SJSA1 (cell line): ENCODE measurements at places on chromosomes 1 and 21. TPM values are rescaled to one million over a fixed set of nuclear protein-coding genes. Genes with fewer than 3 reads are reported as not detected.
A peak's percentile ranks its signal among the peaks of the same experiment; 100 is the strongest.

The LHX4 gene
- total RNA-seq, result 4.6 and 6.4 TPM in 2 replicates

DNA sequence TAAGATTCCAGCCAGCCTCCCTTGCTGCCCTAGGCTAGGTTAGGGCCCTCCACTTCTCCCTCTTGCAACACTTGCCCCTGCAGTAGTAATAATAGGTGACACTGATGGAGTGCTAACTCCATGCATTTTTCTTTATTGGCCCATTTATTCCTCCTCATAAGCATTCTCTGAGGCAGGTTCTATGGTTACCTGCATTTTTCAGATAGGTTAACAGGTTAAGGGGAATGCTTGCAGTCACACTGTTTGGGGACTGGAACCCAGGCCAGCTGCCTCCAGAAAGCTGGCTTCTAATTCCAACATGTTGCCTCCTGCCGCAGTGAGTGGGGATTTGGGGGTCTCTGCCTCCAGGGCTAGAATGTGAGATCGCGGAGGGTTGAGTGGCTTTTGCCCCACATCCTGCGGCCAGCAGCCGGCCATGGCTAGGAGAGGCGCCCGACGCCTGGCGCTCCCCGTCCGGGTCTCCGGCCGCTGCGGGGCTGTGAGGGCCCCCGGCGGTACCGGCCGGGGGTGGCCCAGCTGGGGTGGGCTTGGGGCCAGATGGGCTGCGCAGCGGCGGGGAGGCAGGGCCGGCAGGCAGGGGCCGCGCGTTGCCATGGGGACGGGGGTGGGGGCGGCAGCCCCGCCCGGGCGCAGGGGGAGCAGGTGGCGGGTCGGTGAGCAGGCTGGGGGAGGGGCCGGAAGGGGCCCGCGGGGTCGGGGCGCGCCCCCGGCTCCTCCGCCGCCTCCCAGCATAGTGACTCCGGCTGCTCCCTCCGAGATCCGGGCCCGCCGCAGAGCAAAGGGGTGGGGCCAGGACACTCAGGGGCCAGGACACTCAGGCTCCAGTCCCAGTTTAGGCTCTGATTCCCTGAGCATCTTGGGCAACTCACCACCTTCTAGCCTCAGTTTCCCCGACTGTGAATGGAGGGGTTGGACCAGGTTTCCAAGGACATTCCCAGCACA is 68.4 kb upstream of the SSBP3 start:
- no peak for DNase-seq
- no peaks in the 10 kb centered on the region for H3K36me3 ChIP-seq
- H3K27ac ChIP-seq, result no peak overlapping the region
- H3K4me1 ChIP-seq, result no peaks in the 10 kb centered on the region
- H3K4me3 ChIP-seq, result no peak overlapping the region
- H3K27me3 ChIP-seq, result peaks cover 8% of the 10 kb centered on the region; the same call in 1 of the 2 replicates

GRCh38 chr1:226064816-226065248 is 2.3 kb downstream of the H3-3A start:
- peaks cover 68% of the 10 kb centered on the region for H3K36me3 ChIP-seq
- DNase-seq, result peak; percentile 63
- no peak overlapping the region for H3K27ac ChIP-seq
- peak overlapping the region; percentile 98 for H3K4me3 ChIP-seq

DNA sequence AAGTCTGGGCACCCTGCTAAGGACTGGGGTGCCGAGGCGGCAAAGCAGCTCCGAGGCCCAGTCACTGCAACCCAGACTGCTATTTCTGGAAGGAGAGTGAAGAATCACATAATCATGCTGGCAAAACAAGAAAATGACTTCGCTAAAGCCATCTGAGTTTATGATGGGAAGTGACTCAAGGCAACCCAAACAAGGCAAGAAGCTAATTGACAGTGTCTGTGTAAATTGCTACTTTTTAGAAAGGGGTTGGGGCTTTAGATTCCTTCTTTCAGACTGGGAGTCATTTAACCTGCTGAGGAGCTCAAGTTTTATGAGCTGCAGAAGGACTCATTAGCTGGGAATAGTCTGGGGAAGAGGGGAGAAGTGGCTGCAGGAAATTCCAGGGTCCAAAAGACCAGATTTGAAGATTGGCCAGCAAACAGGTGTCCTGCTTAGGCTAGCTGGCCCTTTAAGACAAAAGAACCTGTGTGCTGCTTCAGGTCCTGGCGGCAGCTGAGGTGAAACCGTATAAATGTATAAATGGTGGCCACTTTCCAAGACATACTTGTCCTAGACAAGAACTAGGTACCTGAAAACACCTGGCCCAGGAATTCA is 28.1 kb downstream of the TSHB start:
- H3K4me1 ChIP-seq, result peaks cover 43% of the 10 kb centered on the region
- H3K27me3 ChIP-seq, result no peaks in the 10 kb centered on the region
- DNase-seq, result no peak
- H3K36me3 ChIP-seq, result peaks cover 5% of the 10 kb centered on the region; the same call in 1 of the 2 replicates

DNA sequence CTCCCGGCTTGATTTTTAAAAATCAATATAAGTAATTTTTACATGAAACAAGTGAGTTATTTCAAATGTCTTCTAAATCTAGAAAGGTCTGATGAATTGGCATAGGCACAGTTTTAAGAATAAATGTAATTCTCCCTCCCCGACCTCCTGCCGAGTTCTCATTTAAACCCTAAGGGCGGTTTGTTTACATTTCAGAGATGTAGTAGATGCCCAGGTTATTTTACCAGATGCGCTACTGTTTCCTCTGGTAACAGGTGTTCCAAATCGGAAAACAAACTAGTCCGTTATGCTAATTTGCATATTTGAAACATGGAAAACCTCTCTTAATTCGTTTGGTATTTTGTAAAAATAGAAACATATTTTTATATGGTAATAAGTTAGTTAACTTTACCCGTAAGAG is 53.8 kb upstream of the CFAP126 start:
- H3K4me1 ChIP-seq, result no peaks in the 10 kb centered on the region; the same call in 1 of the 2 replicates
- H3K27ac ChIP-seq, result no peak overlapping the region
- H3K4me3 ChIP-seq, result no peak overlapping the region
- DNase-seq, result no peak

DNA sequence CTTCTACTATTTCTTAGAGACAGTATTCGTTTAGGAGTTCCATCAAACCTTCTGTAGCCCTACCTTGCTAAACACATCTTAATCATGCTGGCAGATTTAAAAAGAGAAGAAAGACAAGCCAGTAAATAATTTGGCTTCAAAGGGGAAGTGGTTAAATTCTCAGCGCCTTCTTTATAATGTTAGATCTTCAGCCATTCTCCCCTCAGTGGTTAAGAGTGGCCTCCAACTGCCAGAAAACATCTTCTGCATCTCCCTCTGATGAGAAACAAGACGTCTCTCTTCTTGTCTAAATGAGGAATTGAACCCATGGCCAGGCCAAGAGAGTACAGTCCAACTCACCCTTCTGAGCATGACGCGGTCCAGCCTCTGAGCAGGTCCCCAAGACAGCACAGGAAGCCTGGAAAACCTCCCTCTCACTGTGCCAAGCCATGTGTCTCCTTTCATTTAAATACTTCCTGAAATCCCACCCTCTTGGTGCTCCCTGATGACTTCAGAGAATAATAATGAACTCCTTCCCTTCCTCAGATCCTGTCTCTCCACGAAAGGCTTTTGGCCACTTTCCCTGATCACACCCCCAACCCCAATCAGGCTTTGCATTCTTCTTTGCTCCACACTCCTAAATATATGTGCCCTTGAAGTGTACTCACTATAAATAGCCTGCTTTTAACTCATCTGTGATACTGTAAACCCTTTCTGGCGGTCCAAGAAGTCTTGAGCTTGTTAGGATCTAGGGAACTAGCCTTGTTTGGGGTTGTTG is 16.4 kb upstream of the LRRC52 start:
- H3K27ac ChIP-seq, result no peak overlapping the region
- H3K4me3 ChIP-seq, result no peak overlapping the region
- no peak for DNase-seq

DNA sequence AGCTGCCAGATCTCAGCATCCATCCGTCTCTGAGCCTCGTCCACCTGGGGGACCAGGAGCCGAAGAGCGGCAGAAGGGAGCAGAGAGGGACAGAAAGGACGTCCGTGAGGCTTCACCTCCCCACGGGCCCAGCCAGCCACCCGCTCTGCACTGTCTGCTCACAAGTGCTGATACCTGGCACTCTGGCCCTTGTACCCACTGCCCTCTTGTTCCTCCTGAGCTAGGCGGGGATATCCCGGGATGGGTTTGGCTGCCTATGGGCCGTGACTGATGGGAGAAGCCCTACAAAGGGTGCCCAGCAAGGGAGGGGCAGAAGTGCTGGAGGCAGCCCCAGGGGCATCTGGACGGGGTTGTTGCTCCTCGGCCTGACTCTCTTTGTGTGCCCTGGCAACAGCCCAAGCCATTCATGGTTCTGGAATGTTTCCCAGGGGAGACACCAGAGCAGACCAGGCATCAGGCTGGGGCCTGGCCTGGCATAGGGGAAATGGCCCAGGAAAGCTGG is 57.6 kb downstream of the LDLRAD2 start:
- no peaks in the 10 kb centered on the region for H3K27me3 ChIP-seq
- H3K4me1 ChIP-seq, result peaks cover 19% of the 10 kb centered on the region
- no peak overlapping the region for H3K4me3 ChIP-seq
- peak overlapping the region; percentile 75 for H3K27ac ChIP-seq

- H3K36me3 ChIP-seq, result peaks cover 61% of the 10 kb centered on the region
- no peak overlapping the region for H3K27ac ChIP-seq
- DNase-seq, result no peak
- no peak overlapping the region for H3K4me3 ChIP-seq
- peaks cover 19% of the 10 kb centered on the region for H3K4me1 ChIP-seq
These were observed 926 bp upstream of the SH3D21 start for GRCh38 chr1:36304970-36305914.

GRCh38 chr1:46605232-46605631 is 1.2 kb upstream of the MKNK1 start:
- no peak overlapping the region for H3K27ac ChIP-seq
- H3K27me3 ChIP-seq, result no peaks in the 10 kb centered on the region

DNA sequence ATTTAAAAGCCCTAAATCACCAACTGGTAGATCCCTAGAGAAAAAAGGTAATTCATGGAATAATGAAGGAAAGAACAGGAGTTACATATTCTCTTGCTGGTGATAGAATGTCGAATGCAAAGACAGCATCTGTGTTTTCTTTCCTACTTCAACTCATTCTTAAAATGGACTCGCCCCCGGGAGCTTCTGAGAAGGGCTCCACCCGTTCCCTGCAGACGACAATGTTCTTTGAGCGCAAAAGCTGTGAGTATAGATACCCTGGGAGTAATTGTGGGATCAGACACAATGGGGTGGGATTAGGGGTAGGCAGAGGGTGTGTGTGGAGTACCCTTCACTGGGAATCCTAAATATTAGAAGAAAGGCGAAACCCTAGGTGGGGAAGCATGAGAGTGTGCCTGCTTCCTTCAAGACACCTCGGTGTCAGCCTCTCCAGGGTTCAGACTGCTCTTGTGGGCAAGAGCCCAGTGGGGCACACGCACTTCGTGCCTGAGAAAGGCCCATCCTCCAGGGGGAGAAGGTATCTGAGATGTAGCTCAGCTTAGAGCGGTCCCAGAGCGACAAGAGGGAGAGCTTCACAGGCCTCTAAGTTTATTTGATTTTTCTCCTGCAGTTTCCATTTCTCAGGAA is 123.3 kb upstream of the DPYD start:
- no peak overlapping the region for H3K27ac ChIP-seq
- no peaks in the 10 kb centered on the region for H3K27me3 ChIP-seq
- H3K4me1 ChIP-seq, result peaks cover 14% of the 10 kb centered on the region
- H3K4me3 ChIP-seq, result no peak overlapping the region
- no peak for DNase-seq

GRCh38 chr1:67836769-67837168 is 3.5 kb upstream of the GNG12 start:
- peaks cover 48% of the 10 kb centered on the region for H3K4me1 ChIP-seq
- H3K27ac ChIP-seq, result no peak overlapping the region
- H3K4me3 ChIP-seq, result no peak overlapping the region

DNA sequence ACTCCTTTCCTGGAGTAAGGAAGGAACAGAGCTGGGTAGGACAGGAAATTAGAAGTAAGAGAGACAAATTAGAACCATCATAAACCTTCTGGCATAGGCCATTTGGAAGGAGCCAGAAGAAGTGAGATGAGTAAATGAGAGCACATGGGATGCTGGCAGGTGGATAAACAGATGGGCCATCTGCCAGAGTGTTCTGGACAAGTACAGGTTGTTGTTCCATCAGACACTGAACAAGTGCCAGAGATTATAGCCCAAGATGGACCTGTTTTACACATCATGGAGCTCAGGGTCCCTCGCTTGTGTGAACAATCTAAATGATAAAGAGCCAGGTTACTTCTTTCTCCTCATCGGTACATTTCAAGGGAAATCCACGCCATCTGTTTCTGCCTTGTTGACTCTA is 200.3 kb downstream of the HHIPL2 start:
- H3K27me3 ChIP-seq, result no peaks in the 10 kb centered on the region
- no peak overlapping the region for H3K4me3 ChIP-seq
- no peaks in the 10 kb centered on the region for H3K36me3 ChIP-seq
- no peak for DNase-seq
- no peak overlapping the region for H3K27ac ChIP-seq

- H3K27me3 ChIP-seq, result no peaks in the 10 kb centered on the region
- peak overlapping the region; percentile 50 for H3K27ac ChIP-seq
- DNase-seq, result peak; percentile 56
- H3K36me3 ChIP-seq, result peaks cover 31% of the 10 kb centered on the region
- H3K4me1 ChIP-seq, result peaks cover 34% of the 10 kb centered on the region
These were observed 41.7 kb downstream of the USP48 start for GRCh38 chr1:21741206-21741605.

- H3K27ac ChIP-seq, result peak overlapping the region; percentile 60
- peaks cover 22% of the 10 kb centered on the region for H3K4me1 ChIP-seq
- DNase-seq, result peak; percentile 60
These were observed 2.8 kb upstream of the SEC22B start for GRCh38 chr1:120178799-120179756.

- H3K27me3 ChIP-seq, result no peaks in the 10 kb centered on the region
- H3K36me3 ChIP-seq, result peaks cover 26% of the 10 kb centered on the region
- H3K4me3 ChIP-seq, result no peak overlapping the region
These were observed 78.9 kb downstream of the SLC66A1 start for GRCh38 chr1:19390901-19391595.

DNA sequence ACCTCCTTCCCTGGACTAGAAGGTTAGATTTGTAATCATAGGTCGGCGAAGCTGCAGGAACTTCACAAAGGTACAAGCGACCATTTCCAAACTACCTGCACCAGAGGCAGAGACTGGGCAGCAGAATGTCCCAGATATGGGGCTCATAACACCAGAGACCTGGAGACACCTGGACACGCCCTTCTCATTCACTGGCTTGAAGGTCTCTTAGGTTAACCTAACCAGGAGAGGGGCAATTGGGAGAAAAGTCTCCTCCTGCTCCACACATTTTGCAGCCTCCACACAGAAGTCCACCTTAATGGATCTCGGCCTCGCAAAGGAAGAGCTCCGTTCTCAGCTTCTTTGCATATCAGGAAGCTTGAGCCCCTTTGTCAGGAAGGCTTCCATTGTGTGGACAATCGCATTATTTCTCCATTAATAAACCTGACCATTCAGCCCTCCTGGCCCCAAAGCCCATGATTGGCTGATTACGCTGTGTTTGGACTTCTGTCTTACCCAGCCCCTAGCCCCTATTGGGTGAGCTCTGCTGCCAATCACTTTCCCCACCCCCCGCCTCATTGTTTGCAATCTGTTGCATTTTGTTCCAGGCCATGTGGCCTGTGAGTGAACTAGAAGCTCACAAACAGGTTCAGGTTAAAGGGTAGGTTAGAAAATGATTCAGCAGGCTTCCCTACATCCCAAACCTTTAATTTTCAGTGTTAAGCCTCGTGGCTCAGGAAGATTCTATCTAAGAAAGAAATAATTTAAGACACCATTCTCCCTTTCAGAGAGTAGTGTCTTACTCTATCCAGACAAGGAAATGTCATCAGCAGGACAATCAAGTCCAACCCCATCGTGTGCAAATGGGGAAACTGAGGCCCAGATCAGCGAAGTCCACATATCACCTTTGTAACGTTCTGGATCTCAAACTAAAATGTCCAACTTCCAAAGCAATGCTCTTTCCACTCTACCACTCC is 2.8 kb downstream of the MYCL start:
- peak; percentile 71 for DNase-seq
- H3K36me3 ChIP-seq, result no peaks in the 10 kb centered on the region
- H3K27ac ChIP-seq, result no peak overlapping the region
- H3K27me3 ChIP-seq, result no peaks in the 10 kb centered on the region
